ENCODE measurements at places on chromosomes 2 and 18.

GRCh38 chr2:222174450-222174849 lies 124.3 kb downstream of the PAX3 start:
- no peak for DNase-seq

DNA sequence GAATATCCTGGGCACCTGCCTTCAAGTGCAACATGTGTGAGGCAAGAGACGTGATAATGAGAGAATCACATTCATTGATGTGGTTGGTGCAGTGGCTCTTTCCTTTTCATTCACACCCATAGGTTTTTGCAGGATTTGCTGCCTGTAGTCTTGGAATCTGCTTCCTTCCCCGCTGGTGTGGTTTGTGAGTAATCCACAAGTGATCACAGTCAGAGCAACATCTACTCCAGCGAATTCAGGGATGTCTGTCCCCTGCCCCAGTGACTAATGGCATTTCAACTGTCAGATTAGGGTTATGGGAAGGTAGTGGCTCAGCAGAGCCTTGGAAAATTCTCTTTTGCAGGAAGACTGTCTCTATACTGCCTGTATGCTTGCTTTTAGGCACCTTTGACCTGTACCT lies 225.5 kb upstream of the RBMS1 start:
- DNase-seq = no peak

- no peak for DNase-seq
Measured at GRCh38 chr2:51976623-51977022, 944.7 kb upstream of the NRXN1 start.

DNA sequence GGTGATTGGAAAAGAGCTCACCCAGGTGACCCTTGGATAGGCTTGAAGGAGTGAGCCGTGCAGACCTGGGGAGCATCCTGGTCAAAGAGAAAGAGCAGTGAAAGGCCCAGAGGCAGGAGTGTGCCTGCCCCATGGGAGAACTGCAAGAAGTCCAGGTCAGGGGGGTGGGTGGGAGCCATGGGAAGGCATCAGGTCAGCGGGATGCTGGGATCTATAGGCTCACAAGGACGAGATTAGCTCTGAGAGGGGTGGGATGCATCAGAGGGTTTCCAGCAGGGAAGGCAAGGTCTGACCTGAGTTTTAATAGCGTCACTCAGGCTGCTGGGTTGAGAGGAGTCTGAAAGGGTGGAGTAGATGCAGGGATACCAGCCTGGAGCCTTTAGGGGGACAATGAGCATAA lies 158.6 kb downstream of the SMAD7 start:
- peak; percentile 2 for DNase-seq
